ELF-1 (cell line): ENCODE measurements at places on chromosomes 1 and 21.
A peak's percentile ranks its signal among the peaks of the same experiment; 100 is the strongest.

DNA sequence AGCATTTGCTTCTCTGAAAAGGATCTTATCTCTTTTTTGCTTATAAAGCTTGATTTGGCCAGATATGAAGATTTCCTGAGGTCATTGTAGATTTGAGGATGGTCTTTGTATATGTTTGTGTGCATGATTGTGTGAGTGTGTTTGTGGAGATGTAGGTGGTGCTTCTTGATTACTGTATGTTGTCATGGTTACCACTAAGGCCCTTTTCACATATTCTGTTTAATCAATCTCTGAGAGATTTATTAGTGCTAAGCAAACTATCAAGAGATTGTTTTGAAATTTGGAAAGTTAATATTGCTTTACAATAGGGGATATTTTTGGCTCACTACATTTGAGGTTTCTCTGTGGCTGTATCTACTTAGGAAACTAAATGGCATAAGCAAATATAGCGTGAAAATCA, 191.7 kb downstream of the S1PR1 start:
- no peak for DNase-seq

DNA sequence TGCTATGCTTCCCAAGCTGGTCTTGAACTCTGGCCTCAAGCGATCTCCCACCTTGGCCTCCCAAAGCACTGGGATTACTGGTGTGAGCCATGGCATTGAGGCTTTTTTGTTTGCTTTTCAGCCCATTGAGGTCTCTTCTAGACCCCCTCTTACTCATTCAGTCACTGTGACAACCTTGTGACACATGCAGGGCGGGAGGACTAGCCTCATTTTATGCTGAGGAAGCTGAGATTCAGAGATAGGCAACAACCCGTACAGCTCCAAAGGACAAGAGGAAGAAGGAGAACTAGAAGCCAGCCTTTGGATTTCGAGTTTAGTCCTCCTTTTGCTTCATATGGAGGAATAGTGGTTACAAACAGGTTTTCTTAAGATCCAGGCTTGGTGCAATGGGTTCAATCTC, 83.9 kb upstream of the WDR26 start:
- DNase-seq, result no peak

DNA sequence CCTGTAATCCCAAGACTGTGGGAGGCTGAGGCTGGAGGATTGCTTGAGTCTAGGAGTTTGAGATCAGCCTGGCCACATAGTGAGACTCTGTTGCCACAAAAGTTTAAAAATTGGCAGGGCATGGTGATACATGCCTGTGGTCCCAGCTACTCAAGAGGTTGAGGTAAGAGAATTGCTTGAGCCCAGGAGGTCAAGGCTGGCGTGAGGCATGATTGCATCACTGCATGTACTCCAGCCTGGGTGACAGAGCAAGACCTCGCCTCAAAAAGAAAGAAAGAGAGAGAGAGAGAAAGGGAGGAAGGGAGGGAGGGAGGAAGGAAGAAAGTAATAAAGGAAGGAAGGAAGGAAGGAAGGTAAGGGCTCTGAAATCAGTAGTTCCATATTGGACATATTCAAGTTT, 25.0 kb downstream of the GLUL start:
- DNase-seq, result no peak

DNA sequence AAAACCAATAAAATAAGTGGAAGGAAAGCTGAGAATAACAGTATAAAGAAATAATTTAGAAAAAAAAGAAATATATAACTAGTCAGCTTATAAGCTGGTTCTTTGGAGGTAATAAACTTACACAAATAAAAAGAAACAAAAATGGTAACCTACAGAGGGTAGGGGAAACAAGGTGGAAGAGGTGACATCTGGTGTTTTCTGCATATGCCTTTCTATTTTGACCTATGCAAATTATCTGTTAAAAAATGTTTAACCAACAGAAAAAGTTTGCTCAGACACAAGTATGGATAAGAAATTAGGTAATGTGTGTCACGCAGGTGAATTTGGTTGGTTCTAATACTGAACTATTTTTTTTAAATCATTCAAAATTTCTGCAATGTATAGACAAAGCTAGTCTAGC, 53.6 kb upstream of the DMRTA2 start:
- no peak for DNase-seq

DNA sequence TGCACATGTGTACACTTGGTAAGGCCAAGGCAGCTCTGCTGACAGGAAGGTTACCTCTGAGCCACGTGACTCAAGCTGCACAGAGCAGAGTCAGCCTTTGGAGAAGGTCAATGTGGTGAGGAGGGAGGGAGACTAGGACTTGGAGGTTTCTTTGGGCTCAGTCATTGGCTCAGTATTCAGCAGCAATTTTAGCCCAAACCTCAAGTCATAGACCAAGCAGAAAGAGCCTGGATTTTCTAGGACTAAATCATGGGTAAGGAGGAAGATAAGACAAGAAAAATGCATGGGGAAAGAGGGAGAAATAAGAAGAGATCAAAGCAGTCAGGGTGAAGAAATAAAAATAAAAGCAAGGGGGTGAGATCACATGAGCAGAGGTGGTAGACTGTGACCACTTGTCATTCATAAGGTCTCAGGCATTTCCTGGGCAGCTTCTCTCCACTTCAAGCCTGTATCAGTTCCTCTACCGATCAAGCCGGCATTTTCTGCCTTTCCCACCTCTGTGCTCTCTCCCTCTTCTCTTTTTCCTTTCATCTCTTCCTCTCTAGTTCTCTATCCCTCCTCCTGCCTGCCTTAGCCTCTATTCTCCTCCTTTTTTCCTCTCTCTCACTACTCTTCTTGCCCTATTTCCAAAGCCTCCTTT, 51.7 kb upstream of the DUSP10 start:
- no peak for DNase-seq

DNA sequence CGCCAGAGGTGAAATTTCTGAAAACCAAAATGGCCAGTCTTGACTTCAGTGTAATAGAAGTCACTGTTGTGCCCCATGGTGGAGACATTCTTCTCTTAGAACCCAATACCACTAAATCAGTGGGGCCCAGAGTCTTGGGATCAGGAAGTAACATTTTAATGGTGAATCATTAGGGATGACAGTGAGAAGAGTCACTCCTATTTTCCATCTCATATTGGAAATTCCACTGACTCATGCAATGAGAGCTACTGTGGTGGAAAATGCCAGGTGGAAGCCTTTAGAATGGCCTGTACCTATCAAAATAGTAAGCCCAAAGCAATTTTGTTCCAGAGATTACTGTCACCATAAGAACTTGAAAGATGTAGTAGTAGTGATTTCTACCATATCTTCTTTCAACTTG, 20.6 kb upstream of the PPM1J start:
- no peak for DNase-seq

DNA sequence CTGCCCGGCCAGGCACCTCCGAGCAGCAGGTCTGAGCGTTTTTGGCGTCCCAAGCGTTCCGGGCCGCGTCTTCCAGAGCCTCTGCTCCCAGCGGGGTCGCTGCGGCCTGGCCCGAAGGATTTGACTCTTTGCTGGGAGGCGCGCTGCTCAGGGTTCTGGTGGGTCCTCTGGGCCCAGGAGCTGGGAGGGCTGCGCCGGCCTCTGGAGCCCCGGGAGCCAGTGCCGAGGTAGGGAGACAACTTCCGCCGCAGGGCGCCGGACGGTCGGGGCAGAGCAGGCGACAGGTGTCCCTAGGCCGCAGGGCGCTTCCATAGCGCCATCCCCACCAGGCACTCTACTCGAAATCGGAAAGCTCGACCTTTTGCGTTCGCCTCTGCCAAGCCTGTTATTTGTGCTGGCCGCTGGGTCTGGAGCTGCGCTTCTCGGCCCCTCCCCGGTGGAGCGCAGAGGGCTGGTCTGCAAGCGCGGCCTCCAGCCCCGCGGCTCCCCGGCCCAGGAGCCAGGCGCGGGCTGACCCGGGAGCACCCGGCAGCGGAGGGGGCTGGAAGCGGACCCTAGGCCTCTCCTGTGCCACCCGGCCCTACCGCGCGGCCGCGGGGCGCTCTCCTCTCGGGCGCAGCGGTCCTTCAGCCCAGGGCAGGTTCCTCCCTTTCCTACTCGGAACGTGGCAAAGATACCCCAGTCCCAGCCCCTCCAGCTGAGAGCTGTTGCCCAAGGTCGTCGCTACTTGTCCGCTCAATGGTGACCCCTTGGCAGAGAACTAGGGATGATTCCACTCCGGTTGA, 2.2 kb downstream of the SIM2 start:
- DNase-seq, result peak; percentile 62

DNA sequence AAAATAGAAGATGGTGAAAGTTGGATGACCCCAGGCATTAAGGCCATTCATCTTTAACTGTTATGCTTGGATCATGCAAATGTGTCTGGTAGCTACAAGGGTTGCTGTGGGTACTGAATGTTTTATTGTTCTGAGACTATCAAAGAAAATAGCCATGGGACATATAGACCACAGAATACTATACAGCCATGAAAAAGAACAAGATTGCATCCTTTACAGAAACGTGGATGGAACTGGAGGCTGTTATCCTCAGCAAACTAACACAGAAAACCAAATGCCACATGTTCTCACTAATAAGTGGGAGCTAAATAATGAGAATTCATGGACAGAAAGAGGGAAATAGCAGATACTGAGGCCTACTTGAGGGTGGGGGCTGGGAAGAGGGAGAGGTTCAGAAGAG, 249.0 kb downstream of the LTN1 start:
- DNase-seq, result no peak

DNA sequence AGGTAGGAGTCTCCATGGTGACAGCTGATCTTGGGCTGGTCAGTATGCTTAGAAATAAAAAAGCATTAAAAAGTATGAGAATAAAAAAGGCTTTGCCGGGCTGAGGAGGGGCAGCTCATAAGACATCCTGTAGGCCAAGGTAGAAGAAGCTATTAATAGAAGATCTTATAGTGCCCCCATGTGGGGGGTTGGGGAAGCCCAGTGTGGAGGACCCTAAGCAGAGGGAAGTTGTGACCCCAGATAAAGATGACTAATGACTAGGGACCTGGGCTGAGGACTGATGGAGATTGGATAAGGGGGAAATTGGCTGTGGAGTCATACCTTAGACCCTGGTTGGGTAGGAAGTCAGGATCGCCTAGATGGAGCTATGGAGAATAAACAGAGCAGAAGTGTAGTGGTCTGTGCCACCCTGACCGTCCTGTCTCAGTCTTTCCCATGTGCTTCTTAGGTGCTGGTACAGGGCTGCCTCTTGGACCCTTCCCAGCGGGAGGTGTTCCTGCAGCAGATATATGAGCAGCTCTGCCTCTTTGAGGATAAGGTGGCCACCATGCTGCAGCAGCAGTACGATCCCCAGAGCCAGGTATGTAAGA, 25.0 kb downstream of the SZT2 start:
- peak; percentile 77 for DNase-seq

DNA sequence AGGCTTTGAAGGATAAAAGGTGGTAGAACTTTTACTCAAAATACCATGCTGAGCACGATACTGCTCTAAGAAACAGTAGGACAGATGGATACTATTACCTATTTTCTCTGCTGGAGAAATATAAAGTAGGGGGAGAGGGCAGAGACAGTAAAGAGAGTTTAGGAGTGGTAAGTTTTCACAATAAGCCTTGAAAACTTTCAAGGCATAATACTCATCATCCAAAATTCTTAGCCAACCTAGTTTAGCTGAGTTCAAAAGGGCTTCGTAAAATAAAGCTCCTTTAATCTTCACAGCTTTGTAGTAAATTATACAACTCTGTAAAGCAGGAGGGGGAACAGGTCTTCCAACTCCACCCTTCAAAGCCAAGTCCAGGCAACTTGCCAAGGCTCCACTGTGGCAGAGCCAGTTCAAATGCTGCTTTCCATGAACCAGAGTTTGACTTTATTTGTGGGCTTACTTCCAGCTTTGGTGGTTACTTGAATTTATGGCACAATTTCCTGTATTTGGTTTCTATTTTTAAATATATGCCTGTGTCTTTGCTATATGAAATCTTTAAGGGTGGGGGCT, 15.5 kb downstream of the TEX38 start:
- no peak for DNase-seq

- DNase-seq, result no peak
Measured at GRCh38 chr1:162470216-162470615, 27.4 kb upstream of the UHMK1 start.

- no peak for DNase-seq
Measured at GRCh38 chr21:43346551-43346950, 80.4 kb downstream of the SIK1 start.

- DNase-seq, result no peak
Measured at GRCh38 chr1:5705751-5706150, 286.5 kb downstream of the NPHP4 start.

DNA sequence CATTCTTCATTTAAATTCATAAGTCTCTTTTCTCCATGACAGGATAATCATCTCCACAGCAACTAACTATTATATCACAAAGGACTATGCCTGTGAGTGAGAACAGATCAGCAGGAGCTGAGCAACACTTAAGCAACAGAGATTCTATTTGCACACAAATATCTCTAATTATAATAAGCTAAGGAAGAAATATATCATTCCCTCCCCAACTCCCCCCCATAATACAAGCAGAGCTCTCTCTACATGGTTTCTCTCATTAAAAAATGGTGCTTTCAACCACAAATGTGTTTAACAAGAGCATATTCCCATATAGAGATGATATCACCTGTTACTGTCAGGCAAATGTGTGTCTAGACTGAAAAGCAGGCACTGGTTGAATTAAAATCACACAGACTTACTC, 34.5 kb upstream of the NIBAN1 start:
- DNase-seq, result no peak

DNA sequence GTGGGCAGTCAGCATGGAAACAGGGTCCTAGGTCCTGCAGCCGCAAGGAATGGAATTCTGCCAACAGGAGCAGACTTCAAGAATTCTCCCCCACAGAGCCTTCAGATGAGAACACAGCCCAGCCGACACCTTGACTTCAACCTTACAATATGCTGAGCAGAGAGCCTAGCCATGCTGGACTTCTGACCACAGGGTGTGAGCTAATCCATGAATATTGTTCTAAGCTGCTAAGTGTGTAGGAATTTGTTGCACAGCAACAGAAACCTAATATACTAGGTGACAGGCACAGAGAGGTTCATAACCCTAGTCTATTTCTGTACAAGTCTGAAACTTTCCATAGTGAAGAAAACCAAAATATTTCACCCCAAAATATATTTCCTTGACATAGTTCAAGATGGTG, 32.9 kb upstream of the IFNGR2 start:
- DNase-seq, result no peak

DNA sequence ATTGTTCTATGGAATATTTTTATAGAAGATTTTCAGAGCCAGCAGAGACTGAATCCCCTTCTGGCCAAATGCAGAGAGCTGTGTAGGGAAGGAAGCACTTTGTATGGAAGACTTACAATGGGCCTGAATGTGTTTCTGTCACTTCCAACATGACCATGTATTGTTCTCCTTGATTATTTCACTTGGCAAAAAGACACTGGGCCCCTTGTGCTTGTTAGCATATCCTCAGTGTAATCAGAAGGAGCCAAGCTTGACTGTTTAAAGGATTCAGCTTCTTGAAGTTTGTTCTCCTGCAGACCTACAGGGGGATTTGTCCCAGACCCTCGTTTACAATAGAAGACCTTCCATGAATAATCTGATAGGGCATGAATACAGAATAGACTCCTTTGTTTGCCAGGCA, 48.1 kb upstream of the UBE2U start:
- DNase-seq, result no peak
